Nephron progenitor cell (in vitro differentiated cells): ENCODE measurements at places on chromosomes 4 and X.

- no peaks in the 10 kb centered on the region for H3K4me1 ChIP-seq
- H3K27me3 ChIP-seq, result no peaks in the 10 kb centered on the region
- H3K27ac ChIP-seq, result no peak overlapping the region
- H3K4me3 ChIP-seq, result no peak overlapping the region
- DNase-seq, result no peak
Observed at GRCh38 chr4:137417676-137418075, 114.6 kb downstream of the PCDH18 start.

GRCh38 chr4:14621731-14622463 lies 380.4 kb upstream of the CPEB2 start:
- no peaks in the 10 kb centered on the region for H3K36me3 ChIP-seq
- peaks cover 5% of the 10 kb centered on the region for H3K4me1 ChIP-seq
- peak overlapping the region; percentile 58 for H3K27ac ChIP-seq
- H3K4me3 ChIP-seq, result no peak overlapping the region
- H3K27me3 ChIP-seq, result no peaks in the 10 kb centered on the region

DNA sequence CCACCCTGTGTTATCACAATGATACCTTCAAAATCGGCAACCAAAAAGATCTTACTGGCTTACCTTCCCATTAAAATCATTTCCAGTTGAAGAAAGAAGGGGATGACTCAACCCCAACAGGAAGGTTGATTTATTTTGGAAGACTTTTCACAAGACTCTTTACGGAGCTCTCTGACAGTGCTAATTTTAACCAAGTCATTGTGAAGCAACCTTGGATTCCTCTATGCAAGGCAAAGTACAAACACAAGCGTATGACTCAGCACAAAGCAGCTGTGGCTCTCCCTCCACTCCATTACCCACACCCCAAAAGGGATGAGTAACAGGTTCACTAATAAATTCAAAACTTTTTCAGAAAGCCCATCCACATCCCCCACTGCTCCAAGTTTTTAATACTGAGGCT lies 213.8 kb upstream of the FGF13 start:
- no peaks in the 10 kb centered on the region for H3K4me1 ChIP-seq
- H3K36me3 ChIP-seq, result no peaks in the 10 kb centered on the region
- H3K27me3 ChIP-seq, result no peaks in the 10 kb centered on the region
- H3K27ac ChIP-seq, result no peak overlapping the region

GRCh38 chr4:38310446-38311043 lies 350.3 kb downstream of the PTTG2 start:
- no peak overlapping the region for H3K27ac ChIP-seq
- H3K4me1 ChIP-seq, result peaks cover 18% of the 10 kb centered on the region
- no peak for DNase-seq
- H3K27me3 ChIP-seq, result peaks cover 6% of the 10 kb centered on the region
- H3K36me3 ChIP-seq, result peaks cover 4% of the 10 kb centered on the region

DNA sequence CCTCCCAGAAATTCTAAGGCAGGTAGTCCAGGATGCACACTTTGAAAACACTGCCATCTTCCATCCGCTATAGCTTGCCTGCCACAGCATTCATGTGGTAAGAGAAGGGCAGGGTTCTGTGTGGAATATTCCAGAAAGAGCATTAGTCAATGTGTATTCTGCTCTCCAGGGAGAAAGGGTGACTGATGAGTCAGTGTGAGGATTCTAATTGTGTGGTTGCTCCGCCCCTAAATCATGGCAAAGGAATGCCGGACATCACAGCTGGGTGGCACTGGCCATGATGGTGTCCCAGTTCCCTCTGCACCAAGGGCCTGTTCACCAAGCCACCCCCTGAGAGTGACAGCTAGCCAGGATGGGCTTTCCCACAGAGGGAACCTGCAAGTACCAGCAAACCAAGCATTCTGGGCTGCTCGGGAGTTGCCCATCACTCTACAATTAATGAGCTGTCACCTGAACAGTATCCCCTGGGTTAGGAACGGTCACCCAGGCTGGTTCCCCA lies 9.5 kb downstream of the IDS start:
- no peaks in the 10 kb centered on the region for H3K4me1 ChIP-seq
- H3K27ac ChIP-seq, result no peak overlapping the region
- peaks cover 38% of the 10 kb centered on the region for H3K36me3 ChIP-seq

- no peaks in the 10 kb centered on the region for H3K36me3 ChIP-seq
- peaks cover 12% of the 10 kb centered on the region for H3K4me1 ChIP-seq
- H3K27ac ChIP-seq, result no peak overlapping the region
- no peak overlapping the region for H3K4me3 ChIP-seq
- DNase-seq, result no peak
- peaks cover 6% of the 10 kb centered on the region for H3K27me3 ChIP-seq
Observed at GRCh38 chrX:136261321-136261720, 10.1 kb upstream of the MAP7D3 start.

DNA sequence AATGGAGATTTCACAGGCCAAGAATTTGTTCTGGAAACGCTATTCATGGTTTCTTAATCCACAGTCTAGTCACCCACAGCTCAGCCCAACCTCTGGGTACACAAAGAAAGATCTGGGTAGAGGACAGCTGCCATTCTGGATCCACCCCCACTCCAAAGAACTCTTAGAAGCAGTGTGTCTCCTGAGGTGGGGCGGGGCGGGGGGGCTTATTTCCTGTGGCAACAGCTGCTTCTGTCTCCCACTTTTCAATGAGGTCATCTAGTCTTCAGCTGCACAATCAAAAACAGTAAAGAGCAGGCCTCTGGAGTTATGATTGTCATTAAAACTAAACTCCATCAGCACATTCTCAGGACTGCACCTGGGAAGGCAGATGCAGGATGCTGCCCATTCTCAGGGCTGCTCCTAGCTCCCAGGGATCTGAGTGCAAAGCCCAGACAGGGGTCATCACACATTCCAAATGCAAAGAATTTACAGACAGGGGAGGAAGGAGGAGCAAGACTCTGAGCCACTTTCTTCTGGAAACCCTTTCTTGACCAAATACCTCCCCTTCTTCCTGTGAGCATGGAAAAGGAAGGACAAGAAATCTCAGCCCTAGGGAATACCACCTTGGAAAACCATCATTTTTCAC lies 207.3 kb downstream of the HS6ST2 start:
- no peak overlapping the region for H3K27ac ChIP-seq
- H3K36me3 ChIP-seq, result peaks cover 9% of the 10 kb centered on the region
- H3K4me1 ChIP-seq, result peaks cover 59% of the 10 kb centered on the region
- H3K27me3 ChIP-seq, result peaks cover 4% of the 10 kb centered on the region

- no peak overlapping the region for H3K27ac ChIP-seq
- H3K4me3 ChIP-seq, result no peak overlapping the region
- no peak for DNase-seq
- H3K4me1 ChIP-seq, result peaks cover 11% of the 10 kb centered on the region
- no peaks in the 10 kb centered on the region for H3K36me3 ChIP-seq
Observed at GRCh38 chrX:69015564-69016292, 149.5 kb downstream of the PJA1 start.
